H9 (cell line): ENCODE measurements at places on chromosomes 12 and 14. TPM values are rescaled to one million over a fixed set of nuclear protein-coding genes. Genes with fewer than 3 reads are reported as not detected.
A peak's percentile ranks its signal among the peaks of the same experiment; 100 is the strongest.

The TMEM120B gene
- 21.9 and 25.8 TPM in 2 replicates for total RNA-seq

The MYO1A gene
- total RNA-seq = 0.26 TPM in 1 of 2 replicates, not detected in the other

DNA sequence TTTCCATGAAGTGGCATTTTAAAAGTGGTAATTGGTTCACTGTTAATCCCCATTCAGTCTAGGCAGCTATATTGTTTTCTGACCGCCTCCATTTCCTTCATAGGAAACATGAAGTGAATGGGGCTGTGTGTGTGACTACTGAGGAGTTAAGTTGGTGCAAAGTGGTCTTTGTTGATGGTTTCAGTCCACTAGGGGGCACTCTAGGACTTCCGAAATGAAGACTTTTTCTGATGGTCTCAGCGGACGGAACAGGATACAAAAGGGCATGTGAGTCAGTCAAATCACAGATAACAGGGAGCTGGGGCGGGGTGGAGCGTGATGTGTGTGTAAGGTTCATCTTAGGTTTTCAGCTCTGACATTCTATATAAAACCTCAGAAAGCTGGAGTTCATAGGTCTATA lies 240.1 kb upstream of the OR4E1 start:
- DNase-seq = peak; percentile 85

DNA sequence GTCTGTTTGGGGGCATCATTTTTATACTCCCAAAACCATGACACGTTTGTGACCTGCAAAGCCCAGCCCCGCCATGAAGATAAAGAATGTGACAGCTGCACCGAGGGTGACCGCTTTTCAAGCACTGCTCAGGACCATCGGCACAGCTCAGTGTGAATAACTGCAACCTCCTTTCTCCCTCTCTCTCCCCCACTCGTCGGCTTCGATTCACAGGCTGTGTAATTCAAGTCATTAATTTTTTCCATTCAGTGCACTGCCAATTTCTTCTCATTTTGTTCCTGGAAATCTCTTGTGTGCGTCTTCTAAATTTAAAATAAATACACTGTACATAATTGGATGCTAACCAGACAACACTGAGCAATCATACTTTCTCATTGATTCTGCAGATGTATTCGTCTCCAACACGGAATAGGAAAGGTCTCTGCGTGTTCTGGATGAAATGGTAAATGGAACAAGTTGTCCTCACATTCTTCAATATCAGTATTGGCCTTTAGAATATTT lies 260.8 kb downstream of the TTC8 start:
- no peak for DNase-seq

DNA sequence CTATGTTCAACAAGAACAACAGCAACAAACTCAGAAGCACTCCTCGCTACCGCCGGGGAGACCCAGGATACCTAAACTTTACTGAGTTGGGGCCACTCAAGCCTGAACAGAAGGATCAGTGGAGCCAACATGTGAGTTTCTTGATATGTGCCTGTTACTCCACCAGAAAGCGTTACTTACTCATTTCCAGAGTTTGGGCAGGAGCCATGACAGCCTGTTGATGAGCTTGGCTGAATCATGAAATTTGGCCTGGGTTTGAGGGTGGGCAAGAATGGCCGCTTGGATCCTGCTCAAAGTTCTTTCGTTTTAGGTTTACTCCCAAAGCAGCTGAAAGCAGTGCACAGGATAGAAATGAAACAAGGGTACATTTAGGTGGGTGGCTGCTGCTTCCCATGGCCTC lies 12.0 kb upstream of the GALNT6 start:
- peak; percentile 14 for DNase-seq

- no peak for DNase-seq
These were observed 113.0 kb downstream of the RMST start for GRCh38 chr12:97575403-97576193.

DNA sequence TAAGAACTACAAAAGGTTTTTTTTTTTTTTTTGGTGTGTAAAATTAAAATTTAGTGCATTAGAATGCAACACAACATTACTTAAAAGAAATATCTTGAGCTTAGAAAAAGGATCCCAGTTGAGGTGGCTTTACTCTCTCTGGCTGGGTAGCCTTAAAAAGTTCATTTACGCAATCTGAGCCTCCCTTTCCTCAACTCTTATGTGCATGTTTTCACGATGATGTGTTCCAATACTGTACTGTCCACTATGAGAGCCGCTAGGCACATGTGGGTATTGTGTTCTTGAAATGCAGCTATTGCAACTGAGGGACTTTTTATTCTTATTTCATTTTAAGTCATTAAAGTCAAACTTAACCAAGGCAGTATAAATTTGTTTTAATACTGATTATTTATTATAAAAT lies 460.9 kb upstream of the SYT1 start:
- no peak for DNase-seq
